ENCODE measurements at places on chromosomes 7 and 10. TPM values are rescaled to one million over a fixed set of nuclear protein-coding genes. Genes with fewer than 3 reads are reported as not detected.

Gene FIGNL1
- 77.2 TPM for total RNA-seq

DNA sequence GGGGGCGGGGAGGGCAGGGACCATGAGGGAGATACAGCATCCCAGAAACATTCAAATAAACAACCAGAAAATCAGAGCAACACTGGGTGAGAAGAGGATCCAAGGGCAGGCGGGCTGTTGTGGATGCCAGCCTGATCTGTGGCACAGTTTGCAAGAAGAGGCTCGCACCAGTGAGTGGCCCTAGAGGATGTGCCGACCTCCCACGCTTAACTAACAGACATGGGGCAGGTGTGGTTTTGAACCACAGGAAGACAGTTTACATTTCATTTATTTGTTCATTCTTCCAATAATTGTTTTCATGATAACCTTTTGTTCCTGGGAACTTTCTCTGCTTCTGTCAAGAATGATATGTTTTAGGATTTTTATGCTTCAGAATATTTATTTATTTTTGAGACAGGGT lies 115.6 kb downstream of the ZNF248 start:
- DNase-seq, result no peak

GRCh38 chr10:86113983-86114382 lies 252.6 kb downstream of the GRID1 start:
- no peak for DNase-seq

Gene EBF3
- 3.4 TPM for total RNA-seq

Gene CYP3A7
- not detected for total RNA-seq

DNA sequence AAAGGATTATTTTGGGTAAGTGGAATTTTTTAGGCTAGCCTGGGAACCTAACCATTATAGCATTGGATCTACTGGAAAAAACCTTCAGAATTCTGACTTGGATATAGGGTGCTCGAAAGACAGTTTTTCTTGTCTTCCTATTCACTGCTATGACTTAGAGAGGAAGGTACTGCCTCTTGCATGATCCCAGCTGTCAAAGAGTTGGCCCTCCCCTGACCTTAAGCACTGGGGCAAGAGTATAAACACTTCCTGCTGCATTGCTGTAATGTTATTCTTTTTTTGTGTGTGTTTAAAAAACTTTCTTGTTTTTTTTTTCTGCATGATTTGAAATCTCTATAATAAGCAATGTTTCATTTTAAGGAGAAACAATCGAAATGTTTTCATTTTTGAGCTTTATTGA lies 113.0 kb downstream of the LRMDA start:
- DNase-seq, result no peak

GRCh38 chr10:89518876-89519842 lies 16.2 kb downstream of the SLC16A12 start:
- peak; percentile 55 for DNase-seq

DNA sequence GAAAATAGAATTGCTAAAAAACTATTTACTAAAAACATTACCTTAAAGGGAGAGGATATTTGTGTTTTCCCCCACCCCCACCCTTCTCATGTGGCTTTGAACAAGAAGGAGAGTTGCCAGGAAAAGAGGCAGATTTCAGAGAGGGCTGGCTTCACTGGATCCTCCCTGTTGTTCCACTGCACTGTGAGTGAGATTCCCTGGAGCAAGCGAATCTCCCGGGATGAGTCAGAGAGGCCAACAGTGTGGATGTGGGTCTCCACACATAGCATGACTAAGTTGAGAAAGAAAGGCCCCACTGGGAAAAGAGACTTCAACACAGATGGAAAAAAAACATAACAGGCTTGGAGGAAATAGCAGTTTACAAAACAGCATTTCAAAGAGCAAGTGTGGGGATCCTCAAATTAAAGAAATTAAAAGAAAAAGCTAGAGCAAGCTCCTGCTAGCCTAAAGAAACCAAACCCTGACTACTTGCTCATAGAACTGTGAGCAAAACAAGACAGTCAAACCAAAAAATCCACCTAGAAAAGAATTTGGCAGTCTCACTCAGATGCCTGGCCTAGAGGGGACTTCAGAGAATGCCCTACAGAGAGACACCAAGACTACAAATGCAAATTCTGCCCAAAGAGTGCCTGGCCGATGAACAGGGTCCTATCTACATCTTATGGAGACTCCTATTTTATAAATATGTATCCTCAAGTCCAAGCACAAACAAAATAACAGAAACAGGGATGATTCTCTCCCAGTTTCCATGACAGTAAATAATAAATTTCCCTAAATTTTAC lies 3.4 kb downstream of the CAV1 start:
- peak; percentile 97 for DNase-seq

Gene CYP2C19
- total RNA-seq, result not detected

DNA sequence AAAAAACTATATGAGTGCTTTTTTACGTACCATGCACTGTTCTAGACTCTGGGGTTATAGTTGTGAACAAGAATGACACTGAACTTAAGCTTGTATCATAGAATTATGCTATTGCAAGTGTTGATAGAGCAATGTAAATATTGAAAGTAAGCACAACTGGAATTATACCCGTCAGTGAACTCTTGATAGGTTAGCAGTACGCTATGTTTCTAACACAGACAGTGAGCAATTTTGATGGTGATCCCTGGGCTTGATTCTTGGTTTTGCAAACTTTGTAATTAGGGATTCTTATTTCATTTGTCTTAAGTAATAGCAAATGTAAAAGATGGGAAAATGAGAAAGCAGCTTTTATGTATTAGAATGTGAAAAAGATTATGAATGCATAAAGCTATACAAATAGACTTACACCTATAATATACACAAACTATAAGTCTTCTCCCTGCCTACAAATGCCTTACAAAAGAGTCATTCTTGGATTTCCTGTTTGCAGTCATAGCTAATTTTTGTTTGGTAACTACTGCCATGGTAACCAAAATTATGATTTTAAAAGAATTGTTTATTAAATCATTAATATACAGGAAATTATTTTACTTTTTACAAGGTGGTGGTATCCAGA lies 6.7 kb downstream of the TES start:
- peak; percentile 35 for DNase-seq

Gene HOXA11
- 7.7 TPM for total RNA-seq

DNA sequence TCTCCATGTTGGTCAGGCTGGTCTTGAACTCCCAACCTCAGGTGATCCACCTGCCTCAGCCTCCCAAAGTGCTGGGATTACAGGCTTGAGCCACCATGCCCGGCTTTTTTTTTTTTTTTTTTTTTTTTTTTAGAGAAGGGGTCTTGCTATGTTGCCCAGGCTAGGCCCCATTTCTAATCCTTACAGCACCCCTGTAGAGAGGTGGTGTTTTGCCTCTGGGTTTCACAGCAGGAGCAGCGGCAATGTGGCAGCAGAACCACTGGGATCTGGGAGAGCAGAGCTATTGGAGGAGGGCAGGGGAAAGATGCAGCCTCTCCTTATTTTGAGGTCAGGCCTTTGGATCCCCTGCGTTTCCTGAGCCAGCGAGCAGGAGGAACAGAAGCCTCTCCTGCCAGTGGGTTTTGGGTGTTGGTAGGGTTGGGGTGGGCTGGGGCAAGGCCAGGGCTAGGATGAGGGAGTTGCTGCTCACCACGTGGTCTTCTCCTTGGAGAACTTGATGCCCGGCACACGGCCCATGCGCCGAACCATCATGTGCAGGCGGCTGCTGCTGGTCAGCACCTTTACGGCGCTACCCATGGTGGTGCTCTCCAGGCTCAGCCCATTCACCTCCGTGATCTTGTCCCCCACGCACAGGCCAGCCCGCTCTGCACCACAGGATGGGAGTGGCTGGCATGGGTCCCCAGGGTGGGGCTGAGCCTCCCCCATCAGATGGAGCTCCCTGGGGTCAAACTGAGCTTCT lies 7.8 kb downstream of the PDZD7 start:
- no peak for DNase-seq

DNA sequence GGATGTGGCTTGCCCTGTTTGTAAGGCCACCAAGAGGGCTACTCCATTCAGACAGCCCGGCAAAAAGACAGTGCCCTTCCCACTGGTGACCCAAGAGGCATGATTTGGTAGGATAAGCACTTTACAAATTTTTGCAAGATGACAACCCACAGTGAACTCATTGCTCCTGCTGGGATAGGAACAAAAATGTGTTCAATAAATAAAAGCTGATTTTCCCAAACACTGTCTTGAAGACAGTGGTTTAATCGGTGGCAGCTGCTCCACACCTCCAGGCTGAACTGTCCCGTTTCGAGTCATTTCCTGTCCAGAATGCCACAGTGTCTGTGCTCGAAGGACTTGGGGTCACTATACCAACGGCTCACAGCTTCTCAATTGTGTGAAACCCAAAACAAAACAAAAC lies 45.1 kb upstream of the NPTX2 start:
- no peak for DNase-seq

Gene TMEM236
- total RNA-seq, result 0.06 TPM

Gene NPFFR1
- total RNA-seq, result not detected

DNA sequence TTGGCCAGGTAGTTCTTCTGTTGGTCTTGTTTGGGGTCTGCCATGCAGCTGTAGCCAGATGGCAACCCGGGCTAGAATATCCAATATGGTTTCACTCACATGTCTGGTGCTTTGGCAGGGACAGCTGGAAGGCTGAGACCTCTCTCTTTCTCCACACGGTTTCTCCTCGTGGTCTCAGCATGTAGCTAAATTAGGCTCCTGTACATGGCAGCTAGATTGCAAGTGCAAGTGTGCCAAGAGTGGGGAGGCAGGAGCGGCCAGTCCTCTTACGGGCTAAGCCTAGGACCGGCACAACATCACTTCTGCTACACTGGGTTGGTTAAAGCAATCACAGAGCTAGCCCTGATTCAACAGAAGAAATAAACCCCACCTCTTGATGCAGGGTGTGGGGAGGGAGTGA lies 9.3 kb upstream of the PDE1C start:
- DNase-seq, result no peak

GRCh38 chr7:121202834-121203233 lies 126.0 kb upstream of the WNT16 start:
- no peak for DNase-seq

Gene CLRN3
- not detected for total RNA-seq

Gene ELFN1
- total RNA-seq, result 1.1 TPM

GRCh38 chr7:111918461-111918860 lies 287.7 kb downstream of the DOCK4 start:
- no peak for DNase-seq

GRCh38 chr10:81963606-81964005 lies 88.6 kb downstream of the NRG3 start:
- no peak for DNase-seq

Gene FKBP6
- under 0.01 TPM for total RNA-seq

DNA sequence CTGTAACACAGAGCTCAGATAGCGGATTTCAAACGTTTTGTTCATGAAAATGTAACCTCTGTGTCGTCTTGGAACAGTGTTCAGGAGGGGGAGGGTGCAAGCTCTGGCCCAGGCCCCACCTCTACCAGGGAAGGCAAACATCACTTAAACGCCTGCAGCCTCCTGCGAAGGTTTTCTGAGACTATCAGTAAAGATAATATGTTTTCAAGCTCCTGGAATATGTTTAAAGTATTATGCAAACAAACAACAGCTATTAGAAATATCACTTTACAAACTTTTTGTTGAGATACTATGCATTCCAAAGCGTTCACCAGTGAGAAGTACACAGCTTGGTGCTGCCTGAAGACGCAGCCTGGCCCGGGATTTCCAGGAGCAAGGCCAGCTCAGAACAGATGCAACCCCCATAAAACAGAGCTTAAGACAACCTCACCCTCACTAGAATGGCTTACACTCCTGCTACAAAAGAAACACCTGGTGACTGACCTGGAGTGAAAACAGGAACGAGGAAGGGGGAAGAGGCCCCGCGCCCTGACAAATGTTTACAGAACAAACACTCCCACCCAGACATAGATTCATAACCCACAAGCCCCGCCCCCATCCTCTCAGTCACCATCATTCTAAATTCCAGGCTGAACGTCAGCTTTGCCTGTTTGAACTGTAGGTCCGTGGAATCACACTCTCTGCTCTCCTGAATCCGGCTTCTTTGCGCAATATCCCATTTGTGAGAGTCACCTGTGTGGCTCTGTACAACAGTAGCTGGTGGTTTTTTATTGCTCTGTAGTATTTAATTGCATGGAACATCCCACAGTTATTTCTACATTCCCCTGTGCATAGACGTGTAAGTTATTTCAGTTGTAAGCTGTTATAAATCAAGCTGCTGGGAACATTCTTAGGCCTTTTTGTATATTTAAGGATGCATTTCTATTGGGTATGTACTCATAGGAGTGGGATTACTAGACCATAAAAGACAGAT lies 155.0 kb downstream of the PTPRN2 start:
- peak; percentile 85 for DNase-seq

- DNase-seq, result no peak
Observed at GRCh38 chr7:43538404-43538771, 44.5 kb upstream of the STK17A start.

DNA sequence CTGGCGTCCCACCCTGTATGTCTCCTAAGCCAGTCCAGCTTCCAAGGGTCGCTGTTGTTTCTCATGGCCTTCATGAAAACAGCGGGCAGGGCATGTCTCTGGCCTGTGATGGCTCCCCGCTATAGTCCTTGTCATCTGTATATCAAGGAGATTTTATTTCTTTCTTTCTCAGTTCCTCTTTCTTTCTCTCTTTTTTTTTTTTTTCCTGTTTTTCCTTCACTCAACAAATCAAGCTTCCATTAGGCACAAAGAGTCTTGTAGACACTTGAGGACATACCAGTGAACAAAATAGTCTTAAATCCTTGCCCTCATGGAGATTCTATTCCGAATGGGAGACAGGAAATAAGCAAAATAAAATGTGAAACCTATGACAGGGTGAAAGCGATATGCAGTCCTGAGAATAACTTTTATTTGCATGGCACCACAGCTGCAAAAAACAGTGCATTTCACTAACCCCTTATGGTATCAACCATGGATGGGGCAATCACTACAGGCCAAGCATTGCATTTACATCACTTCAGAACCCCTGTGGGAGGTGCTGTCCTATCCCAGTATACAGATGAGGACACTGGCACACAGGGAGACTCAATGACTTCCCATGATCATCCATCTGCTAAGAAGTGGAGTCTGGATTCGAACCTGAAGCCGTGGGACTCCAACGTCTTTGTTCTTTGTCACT lies 50.7 kb downstream of the SYPL1 start:
- no peak for DNase-seq

DNA sequence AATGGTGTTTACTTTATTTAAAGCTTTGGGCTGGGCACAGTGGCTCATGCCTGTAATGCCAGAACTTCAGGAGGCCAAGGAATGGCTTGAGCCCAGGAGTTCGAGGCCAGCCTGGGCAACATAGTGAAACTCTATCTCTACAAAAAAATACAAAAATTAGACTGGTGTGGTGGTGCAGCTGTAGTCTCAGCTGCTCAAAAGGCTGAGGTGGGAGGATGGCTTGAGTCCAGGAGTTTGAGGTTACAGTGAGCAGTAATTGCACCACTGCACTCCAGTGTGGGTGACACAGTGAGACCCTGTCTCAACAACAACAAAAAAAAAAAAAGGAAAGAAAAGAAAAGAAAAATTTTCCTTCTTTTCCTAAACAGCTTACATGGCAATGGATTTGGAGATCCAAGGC lies 22.0 kb downstream of the SLC16A9 start:
- no peak for DNase-seq

- DNase-seq, result no peak
Observed at GRCh38 chr10:92108120-92108519, 182.8 kb downstream of the CPEB3 start.

Gene C10orf62
- not detected for total RNA-seq
